ENCODE measurements at places on chromosomes 5 and 9.

- peak overlapping the region; percentile 9 for H3K4me3 ChIP-seq
- H3K27me3 ChIP-seq = peaks cover 52% of the 10 kb centered on the region
- H3K27ac ChIP-seq = no peak overlapping the region
- H3K36me3 ChIP-seq = no peaks in the 10 kb centered on the region
- no peaks in the 10 kb centered on the region for H3K4me1 ChIP-seq
Measured at GRCh38 chr5:167573370-167574127, 717.9 kb upstream of the WWC1 start.

GRCh38 chr9:87717456-87717855, 8.5 kb upstream of the CTSL start:
- no peaks in the 10 kb centered on the region for H3K27me3 ChIP-seq
- H3K4me3 ChIP-seq = no peak overlapping the region
- no peak for DNase-seq
- peaks cover 18% of the 10 kb centered on the region for H3K4me1 ChIP-seq

- H3K4me1 ChIP-seq = no peaks in the 10 kb centered on the region
- H3K36me3 ChIP-seq = no peaks in the 10 kb centered on the region
- H3K27me3 ChIP-seq = no peaks in the 10 kb centered on the region
- no peak for DNase-seq
- H3K27ac ChIP-seq = no peak overlapping the region
- no peak overlapping the region for H3K4me3 ChIP-seq
Measured at GRCh38 chr9:78539904-78540303, 243.0 kb downstream of the PSAT1 start.

- H3K4me1 ChIP-seq = peaks cover 6% of the 10 kb centered on the region
- H3K36me3 ChIP-seq = no peaks in the 10 kb centered on the region
- H3K4me3 ChIP-seq = no peak overlapping the region
Measured at GRCh38 chr5:68405026-68405684, 189.6 kb downstream of the PIK3R1 start.

GRCh38 chr9:29422438-29422837, 1849.2 kb upstream of the C9orf72 start:
- no peaks in the 10 kb centered on the region for H3K36me3 ChIP-seq
- no peak overlapping the region for H3K4me3 ChIP-seq
- H3K27me3 ChIP-seq = no peaks in the 10 kb centered on the region
- DNase-seq = no peak
- no peaks in the 10 kb centered on the region for H3K4me1 ChIP-seq

GRCh38 chr9:134403682-134404301, 77.5 kb downstream of the RXRA start:
- peak overlapping the region; percentile 76 for H3K27ac ChIP-seq
- peak; percentile 86 for DNase-seq
- H3K36me3 ChIP-seq = peaks cover 12% of the 10 kb centered on the region
- peaks cover 74% of the 10 kb centered on the region for H3K4me1 ChIP-seq
- H3K27me3 ChIP-seq = no peaks in the 10 kb centered on the region

- H3K4me1 ChIP-seq = no peaks in the 10 kb centered on the region
- no peak overlapping the region for H3K4me3 ChIP-seq
- DNase-seq = no peak
- no peaks in the 10 kb centered on the region for H3K36me3 ChIP-seq
- no peak overlapping the region for H3K27ac ChIP-seq
Measured at GRCh38 chr5:17619354-17619753, 9.2 kb downstream of the TAF11L12 start.

DNA sequence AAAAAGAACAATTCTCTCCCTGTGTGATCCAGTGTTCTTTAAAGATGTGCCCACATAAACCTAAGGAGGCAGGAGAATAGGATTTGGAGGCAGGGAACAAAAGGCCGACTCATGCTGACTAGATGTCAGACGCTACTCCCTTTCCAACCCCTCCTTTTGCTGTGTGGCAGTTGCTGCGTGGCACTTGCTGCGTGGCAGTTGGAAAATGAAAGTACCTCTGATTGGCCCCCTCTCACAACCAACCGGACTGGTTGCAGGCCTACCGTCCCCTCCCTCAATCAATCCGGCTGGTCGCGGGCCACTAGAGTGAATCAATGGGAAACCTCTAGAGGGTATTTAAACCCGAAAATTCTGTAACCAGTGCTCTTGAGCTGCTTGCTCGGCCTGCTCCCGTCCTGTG, 551.0 kb downstream of the KIF4B start:
- no peaks in the 10 kb centered on the region for H3K27me3 ChIP-seq
- H3K27ac ChIP-seq = no peak overlapping the region
- no peaks in the 10 kb centered on the region for H3K36me3 ChIP-seq
- no peaks in the 10 kb centered on the region for H3K4me1 ChIP-seq
- DNase-seq = no peak

DNA sequence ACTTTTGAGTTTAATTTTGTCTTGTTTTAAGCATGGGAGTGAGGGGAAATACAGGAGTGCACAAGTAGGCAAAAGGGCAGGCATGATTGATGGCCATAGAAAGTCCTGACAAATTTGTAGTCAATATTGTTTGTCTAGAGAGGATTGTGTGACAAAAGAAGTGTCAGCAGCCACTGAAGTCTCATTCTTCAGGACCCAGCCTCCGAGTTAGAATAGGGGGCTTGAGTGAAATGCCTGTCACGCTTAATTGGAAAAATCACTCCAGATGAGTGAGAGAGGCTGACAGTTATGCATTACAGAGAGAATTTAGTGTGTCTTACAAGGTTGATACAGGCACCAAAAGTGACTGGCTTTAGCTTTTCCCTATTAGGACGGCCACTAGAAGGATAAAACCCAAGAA, 81.9 kb upstream of the RPS23 start:
- H3K4me3 ChIP-seq = no peak overlapping the region
- no peak for DNase-seq
- no peaks in the 10 kb centered on the region for H3K36me3 ChIP-seq
- peaks cover 28% of the 10 kb centered on the region for H3K4me1 ChIP-seq
- no peak overlapping the region for H3K27ac ChIP-seq

DNA sequence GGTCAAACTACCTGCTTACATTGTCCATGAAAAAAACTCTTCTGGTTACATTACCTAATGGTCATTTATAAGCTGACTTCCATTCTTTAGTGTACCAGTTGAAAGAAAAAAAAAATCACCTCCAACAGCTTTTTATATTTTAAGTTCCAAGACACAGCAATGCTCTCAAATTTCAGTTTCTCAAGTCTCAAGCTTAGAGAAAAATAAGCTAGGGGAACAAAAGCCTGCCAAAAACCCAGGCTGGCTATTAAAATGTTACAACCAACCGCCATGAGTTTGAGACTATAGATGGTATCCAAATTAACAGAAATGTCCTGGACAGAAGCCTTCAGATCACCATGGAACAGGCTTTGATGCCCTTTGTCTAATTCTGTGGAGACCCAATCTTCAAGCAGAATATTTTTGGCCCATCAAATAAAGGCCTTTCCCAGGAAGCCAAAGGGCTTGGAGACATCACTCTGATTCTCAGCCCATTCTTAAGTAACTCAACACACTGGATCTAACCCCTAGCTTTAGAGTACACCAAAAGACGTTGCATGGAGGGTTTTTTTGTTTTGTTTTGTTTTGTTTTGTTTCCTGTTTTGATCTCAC, 343.7 kb downstream of the GLIS3 start:
- H3K27ac ChIP-seq = peak overlapping the region; percentile 25
- no peak for DNase-seq
- H3K27me3 ChIP-seq = no peaks in the 10 kb centered on the region
- H3K4me3 ChIP-seq = no peak overlapping the region

- no peaks in the 10 kb centered on the region for H3K27me3 ChIP-seq
- no peaks in the 10 kb centered on the region for H3K4me1 ChIP-seq
- DNase-seq = no peak
- no peaks in the 10 kb centered on the region for H3K36me3 ChIP-seq
- no peak overlapping the region for H3K27ac ChIP-seq
- no peak overlapping the region for H3K4me3 ChIP-seq
Measured at GRCh38 chr9:78830301-78830700, 533.4 kb downstream of the PSAT1 start.

DNA sequence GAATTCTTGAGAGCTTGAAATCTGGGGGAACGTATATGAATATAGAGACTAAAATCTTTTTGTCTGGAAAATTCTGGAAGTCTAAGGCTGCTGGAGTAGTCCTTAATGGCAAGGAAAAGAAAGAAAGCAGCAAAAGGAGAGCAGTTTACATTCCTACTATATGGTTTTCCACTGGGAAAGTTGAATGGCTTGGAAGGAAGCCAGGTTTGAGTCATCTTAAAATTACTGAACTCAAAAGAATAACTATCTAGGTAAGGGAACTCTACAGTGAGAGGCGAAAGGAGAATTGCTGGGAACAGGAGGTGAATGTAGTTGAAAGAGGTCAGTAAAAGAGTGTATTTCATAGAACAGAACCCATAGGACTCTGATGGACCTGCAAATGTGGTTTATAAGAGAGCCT, 258.1 kb upstream of the EDIL3 start:
- H3K36me3 ChIP-seq = no peaks in the 10 kb centered on the region
- no peak for DNase-seq
- no peaks in the 10 kb centered on the region for H3K4me1 ChIP-seq
- no peaks in the 10 kb centered on the region for H3K27me3 ChIP-seq
- H3K4me3 ChIP-seq = no peak overlapping the region

DNA sequence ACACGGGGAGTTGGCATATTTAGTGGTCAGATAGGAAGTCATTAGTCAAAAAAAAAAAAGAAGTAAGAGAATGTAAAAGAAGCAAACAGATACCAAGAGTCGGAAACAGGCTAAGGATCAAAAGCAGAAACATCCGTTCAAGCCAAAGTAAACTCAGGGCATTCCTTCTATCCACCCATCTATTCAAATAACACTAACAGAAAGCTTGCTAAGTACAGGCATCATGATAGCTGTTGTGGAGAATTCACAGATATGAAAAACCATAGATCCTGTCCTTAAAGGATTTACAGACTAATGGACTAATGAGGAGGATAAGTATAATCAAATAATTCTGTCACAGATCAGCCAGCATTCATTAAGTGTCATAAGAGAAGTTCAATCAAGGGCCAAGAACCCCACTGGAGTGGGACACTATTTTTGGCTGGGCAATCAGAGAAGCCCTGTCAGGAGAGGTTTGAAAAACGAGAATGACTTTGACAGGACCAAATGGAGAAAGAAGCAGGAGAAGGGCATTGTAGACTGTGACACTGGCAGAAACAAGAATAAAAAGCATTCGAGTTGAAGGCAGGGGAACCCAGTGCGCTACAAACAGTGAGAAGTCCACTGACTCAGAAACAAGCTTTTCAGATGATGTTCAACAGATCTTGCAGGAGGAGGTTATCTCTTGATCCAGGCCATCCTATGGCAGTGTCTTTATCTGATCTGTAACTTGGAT, 154.2 kb upstream of the TSLP start:
- DNase-seq = no peak
- H3K36me3 ChIP-seq = no peaks in the 10 kb centered on the region
- no peaks in the 10 kb centered on the region for H3K27me3 ChIP-seq
- H3K4me3 ChIP-seq = no peak overlapping the region
- H3K4me1 ChIP-seq = no peaks in the 10 kb centered on the region
- no peak overlapping the region for H3K27ac ChIP-seq

DNA sequence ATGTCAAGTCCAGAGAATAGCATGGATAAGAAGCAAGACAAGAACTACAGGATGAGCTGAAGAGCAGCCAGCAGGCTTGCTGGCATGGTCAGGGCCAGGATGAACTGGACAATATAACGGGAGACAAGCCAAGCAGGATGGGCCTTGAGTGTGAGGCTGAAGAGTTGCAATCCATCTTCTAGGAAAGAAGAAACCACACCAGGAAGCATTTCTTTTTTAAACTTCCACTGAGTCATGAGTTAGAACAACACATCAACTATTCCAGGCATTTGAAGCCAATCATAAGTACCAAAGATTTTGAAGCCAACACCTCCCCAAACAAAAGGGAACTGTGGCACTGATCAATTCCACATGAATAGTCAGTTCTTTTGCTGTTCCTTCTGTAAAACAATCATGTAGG, 27.3 kb downstream of the SLC31A2 start:
- H3K27me3 ChIP-seq = no peaks in the 10 kb centered on the region
- no peak for DNase-seq
- H3K27ac ChIP-seq = no peak overlapping the region
- H3K4me1 ChIP-seq = no peaks in the 10 kb centered on the region
- peaks cover 95% of the 10 kb centered on the region for H3K36me3 ChIP-seq

DNA sequence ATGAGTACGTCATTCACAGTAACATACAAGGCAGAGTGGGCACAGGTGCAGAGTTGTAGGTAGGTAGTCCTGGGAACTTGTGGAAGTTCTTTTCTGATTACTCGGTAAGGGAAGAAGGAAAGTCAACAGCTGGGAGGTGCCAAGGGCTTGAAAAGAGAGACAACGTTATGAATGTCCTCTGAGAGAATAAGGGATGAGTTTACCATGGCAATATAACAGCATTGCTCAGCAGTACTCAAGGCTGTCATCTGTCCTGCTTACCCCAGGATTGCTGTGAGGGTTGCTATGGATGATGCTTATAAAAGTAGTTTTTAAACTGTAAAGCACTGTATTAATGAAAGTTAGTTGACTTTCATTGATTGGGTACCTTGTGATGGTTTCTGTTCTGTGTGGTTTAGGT, 369.1 kb upstream of the SGCD start:
- no peak for DNase-seq
- no peaks in the 10 kb centered on the region for H3K36me3 ChIP-seq
- no peak overlapping the region for H3K4me3 ChIP-seq

DNA sequence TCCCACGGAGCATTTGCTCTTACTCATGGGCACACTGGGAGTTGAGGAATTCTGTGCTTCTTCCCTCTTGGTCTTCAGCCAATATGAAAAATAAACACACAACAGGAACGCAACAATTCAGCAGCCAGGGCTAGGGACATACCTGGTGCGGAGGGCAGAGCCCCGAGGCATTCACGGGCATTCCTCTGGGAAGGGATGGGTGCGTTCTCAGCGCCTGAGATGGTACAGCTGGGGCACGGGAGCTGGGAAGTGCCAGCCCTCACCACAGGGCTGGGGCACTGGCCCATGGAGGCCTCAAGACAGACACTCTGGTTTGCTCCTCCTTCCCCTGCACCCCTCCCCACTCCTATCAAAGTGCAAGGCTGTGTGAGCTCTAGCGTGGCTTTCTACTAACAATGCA, 2.1 kb downstream of the SLC6A3 start:
- peaks cover 77% of the 10 kb centered on the region for H3K27me3 ChIP-seq
- no peak for DNase-seq
- no peaks in the 10 kb centered on the region for H3K36me3 ChIP-seq
- peaks cover 15% of the 10 kb centered on the region for H3K4me1 ChIP-seq
- no peak overlapping the region for H3K27ac ChIP-seq
- H3K4me3 ChIP-seq = no peak overlapping the region

GRCh38 chr5:143581147-143581546, 177.7 kb upstream of the NR3C1 start:
- DNase-seq = no peak
- H3K27ac ChIP-seq = no peak overlapping the region
- peaks cover 15% of the 10 kb centered on the region for H3K4me1 ChIP-seq

- no peaks in the 10 kb centered on the region for H3K36me3 ChIP-seq
- peak overlapping the region; percentile 48 for H3K4me3 ChIP-seq
Measured at GRCh38 chr9:27109621-27110020, 596 bp downstream of the TEK start.

- peaks cover 8% of the 10 kb centered on the region for H3K27me3 ChIP-seq
- H3K4me1 ChIP-seq = no peaks in the 10 kb centered on the region
- H3K27ac ChIP-seq = no peak overlapping the region
- no peak for DNase-seq
- no peak overlapping the region for H3K4me3 ChIP-seq
Measured at GRCh38 chr9:135289081-135289491, 190.5 kb upstream of the PPP1R26 start.
